ENCODE measurements at places on chromosomes 5 and 9.

- peak; percentile 89 for DNase-seq
These were observed at the start of gene ANXA1 for GRCh38 chr9:73151653-73152542. TSS of gene ANXA1 (plus strand) at chr9:73151865. CDS start at chr9:73158536, 6,671 bp downstream.

- DNase-seq = no peak
These were observed 96.1 kb downstream of the WDR41 start for GRCh38 chr5:77396017-77396416.

- peak; percentile 9 for DNase-seq
These were observed 69.6 kb upstream of the PJA2 start for GRCh38 chr5:109479260-109479860.

GRCh38 chr5:20114526-20114925 is 126.5 kb upstream of the CDH18 start:
- DNase-seq = no peak

GRCh38 chr9:98521141-98521540 is 187.6 kb downstream of the GABBR2 start:
- no peak for DNase-seq

DNA sequence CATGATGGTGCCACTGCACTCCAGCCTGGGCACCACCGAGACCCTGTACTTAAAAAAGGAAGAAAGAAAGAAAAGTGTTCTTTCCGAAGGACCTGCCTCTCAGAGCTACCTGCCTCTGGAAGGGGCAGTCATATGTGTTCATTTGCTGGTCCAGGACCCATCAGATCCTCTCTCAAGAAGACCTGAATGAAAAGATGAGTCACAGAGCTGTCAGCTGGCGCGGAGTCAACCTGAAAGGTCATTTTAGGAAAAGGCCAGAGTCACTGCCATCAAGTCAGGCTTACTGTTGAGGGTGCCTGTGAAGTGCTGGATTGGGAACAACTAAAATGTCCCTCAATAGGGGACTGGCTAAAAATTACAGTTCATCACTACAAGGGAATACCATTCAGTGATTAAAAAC is 14.9 kb upstream of the HRH2 start:
- no peak for DNase-seq

Measured in CD4-positive, alpha-beta T cell treated with Interleukin-10 for 1 hour (primary cell).